Endodermal cell (in vitro differentiated cells): ENCODE measurements at places on chromosomes 7 and 10. TPM values are rescaled to one million over a fixed set of nuclear protein-coding genes. Genes with fewer than 3 reads are reported as not detected.
A peak's percentile ranks its signal among the peaks of the same experiment; 100 is the strongest.

- no peak for DNase-seq
Measured at GRCh38 chr7:148232784-148233183, 357.8 kb upstream of the C7orf33 start.

DNA sequence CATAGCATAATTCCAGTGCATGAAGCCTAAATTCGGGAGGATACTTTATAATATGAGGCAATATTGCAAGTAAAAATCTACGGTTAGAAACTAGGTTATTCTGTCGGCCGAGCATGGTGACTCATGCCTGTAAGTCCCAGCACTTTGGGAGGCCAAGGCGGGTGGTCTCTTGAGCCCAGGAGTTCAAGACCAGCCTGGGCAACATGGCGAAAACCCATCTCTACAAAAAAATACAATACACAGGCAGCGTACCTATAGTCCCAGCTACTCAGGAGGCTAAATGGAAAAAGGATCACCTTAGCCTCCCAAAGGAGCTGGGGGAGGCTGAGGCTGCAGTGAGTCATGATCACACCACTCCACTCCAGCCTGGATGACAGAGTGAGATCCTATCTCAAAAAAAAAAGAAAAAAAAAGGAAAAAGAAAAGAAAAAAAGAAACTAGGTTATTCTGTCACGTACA is 14.2 kb downstream of the SKAP2 start:
- DNase-seq = no peak

- DNase-seq = peak; percentile 87
Measured at GRCh38 chr10:16809074-16809718, 8.0 kb downstream of the RSU1 start.

DNA sequence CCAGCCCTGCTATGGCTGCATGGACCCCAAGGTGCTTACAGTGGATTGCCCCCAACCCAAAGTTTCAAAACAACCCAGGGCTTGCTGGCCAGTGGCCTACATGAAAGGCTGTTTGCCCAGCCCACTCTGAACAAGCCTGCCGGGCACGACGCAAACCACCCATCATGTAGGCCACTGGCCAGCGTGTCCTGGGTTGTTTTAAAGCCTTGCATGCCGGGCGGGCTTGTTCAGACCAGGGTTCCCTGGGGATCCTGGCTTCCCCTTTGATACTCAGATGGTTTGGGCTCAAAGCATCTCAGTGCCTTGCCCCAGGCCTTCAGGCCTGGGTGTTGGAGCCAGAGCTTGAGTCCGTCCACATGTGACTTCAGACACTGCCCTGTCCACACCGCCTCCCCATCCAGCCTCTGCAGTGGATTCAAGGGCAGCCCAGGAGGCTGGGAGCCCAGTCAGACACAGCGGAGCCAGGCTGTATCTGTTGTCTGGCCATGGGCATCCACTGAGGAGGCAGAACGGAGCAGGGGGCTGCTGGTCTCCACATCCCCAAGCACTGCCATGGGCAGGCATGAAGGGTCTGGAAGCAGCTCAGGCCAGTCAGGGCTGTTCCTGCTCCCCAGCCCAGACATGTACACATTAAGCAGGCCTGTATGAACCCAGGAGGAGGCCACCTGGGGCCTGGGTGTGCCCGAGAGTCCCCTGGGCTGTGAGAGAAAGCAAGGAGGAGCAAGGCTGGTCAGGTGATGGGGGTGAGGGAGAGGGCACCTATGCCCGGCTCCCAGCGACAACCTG is 4.0 kb upstream of the ADIRF start:
- DNase-seq = peak; percentile 47

GRCh38 chr10:90136731-90137316 is 435.4 kb downstream of the KIF20B start:
- DNase-seq = peak; percentile 66

Gene OR2A42
- not detected in 3 replicates for total RNA-seq

Gene WDR86
- 83.3 to 94.0 TPM (median 93.6 TPM) in 3 replicates for total RNA-seq
